ENCODE measurements at places on chromosomes 6 and 20.

DNA sequence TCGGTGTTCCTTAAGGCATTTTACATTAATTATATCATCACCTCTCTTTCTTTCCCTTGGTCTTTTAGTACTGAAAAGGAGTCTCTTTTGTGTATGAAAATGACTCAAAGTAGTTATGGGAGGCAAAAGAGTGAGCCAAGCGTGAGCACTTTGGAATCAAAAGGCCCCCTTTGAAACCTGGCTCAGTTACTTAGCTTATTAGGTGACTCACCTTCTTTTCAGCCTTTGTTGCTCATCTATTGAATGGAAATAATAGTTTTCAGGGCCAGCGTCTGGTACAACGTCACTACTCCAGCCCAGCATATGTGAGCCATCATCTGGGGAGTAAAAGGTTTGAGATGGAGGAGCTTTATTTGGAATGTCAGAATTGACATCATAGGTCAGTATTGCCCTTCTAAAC, 147.4 kb upstream of the SCGN start:
- DNase-seq, result no peak

DNA sequence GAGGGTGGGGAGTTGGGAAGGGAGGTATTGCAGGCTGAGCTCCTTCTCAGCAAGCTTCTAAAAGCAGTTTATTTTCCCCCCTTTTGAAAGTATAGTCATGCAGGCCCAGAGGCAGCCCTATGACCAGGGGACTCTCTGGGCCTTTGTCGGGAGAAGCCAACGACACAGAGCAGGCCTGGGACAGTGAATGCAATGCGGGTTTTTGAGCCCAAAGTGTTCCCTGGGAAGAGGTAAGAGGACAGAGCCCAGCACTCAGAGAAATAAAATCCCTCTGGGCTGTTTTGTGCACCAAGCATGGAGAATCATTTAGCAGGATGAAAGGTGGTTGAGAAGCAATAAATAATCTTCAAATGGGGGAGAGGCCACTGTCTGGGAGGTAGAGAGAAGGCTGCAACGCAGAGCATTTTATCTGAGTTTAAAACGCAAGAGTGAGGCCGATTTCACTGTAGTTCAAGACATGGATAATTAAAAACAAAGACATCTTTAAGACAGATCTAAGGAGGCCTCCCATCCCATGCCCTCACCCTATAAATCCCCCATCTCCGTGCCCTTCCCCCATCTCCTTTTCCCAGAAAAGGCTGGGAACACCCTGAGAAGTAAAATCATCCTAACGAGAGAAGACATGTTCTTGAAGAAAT, 237.5 kb downstream of the CDC5L start:
- DNase-seq, result no peak

- DNase-seq, result peak; percentile 48
These were observed 25.7 kb downstream of the EZR start for GRCh38 chr6:158793432-158793831.

DNA sequence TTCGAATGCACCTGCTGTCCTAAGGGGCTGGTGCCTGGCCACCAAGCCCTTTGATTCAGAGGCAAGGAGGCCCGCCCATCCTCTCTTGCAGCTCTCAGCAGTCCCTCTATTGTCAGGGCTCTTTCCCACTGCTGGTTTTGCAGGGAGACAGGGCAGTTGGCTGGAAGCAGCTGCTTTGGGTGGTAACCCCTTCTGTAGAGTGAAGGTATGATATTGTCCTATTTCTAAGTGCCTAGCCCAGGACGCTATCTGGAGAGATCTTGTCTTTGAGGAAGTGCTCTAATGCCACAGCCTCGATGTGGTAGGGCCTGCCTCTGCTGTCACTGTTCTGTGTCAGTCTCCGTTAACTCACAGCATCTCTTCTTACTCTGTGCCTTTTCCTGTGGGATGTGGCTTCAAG, 5.6 kb downstream of the PLCG1 start:
- no peak for DNase-seq

- peak; percentile 71 for DNase-seq
These were observed 49.4 kb downstream of the IYD start for GRCh38 chr6:150417899-150418826.

GRCh38 chr6:93317592-93317991, 101.8 kb downstream of the EPHA7 start:
- no peak for DNase-seq

DNA sequence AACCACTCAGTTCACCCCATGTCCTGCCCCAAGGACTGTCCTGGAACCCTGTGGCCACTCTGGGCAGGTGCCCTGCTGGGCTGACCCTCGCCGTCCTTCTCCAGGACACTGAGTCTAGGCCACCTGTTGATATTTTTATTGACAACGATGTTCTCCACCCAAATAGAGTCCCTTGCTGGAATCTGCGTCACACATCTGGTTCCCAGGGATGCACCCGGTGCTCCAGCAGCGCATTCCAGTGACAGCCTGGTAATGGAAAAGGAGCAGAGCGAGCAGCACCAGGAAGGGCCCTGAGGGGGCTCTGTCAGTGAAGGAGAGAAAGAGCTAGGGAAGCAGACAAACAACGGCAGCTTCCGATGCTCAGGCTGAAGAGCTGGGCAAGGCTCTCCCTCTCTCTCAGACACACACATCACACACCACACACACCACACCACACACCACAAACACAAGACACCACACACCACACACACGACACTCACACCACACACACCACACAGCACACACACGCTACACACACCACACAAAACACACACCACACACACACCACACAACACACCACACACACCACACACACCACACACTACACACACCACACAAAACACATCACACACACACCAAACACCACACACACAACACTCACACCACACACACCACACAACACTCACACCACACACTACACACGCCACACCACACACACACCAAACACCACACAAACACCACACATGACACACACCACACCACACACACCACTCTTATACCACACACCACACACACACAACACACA, 117.9 kb upstream of the THBS2 start:
- no peak for DNase-seq

DNA sequence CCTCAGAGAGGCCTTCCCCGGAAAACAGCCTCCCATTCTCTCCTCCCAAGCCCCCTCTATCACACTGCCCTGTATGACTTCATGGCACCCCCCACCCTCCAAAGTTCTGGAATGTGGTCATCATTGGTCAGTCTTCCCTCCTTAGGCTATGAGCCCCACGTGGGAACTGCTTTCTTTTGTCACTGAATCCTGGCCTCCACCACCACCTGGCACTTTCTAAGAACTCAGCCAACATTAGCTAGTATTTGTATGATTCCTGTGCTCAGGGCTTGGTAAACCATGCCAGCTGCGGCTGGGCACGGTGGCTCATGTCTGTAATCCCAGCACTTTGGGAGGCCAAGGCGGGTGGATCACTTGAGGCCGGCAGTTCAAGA, 8.4 kb upstream of the E2F1 start:
- DNase-seq, result no peak

DNA sequence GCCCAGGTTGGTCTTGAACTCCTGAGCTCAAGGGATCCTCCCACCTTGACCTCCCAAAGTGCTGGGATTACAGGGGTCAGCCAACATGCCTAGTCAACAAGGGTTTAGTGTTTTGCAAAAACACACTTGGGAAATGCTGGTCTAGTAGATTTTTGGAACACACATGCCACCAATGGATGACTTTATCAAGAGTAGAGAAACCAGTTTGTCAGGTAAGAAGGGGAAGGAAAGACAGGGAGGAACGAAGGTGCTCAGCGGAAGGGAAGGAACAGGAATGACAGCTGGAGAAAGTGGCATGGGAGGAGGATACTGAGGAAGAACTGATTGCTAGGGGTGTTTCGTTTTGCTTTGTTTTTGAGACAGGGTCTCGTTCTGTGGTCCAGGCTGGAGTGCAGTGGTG, 15.6 kb upstream of the SEC63 start:
- no peak for DNase-seq

GRCh38 chr20:63092660-63093215, 86.0 kb upstream of the BHLHE23 start:
- no peak for DNase-seq

GRCh38 chr20:8154638-8155037, 22.6 kb downstream of the PLCB1 start:
- DNase-seq, result no peak

DNA sequence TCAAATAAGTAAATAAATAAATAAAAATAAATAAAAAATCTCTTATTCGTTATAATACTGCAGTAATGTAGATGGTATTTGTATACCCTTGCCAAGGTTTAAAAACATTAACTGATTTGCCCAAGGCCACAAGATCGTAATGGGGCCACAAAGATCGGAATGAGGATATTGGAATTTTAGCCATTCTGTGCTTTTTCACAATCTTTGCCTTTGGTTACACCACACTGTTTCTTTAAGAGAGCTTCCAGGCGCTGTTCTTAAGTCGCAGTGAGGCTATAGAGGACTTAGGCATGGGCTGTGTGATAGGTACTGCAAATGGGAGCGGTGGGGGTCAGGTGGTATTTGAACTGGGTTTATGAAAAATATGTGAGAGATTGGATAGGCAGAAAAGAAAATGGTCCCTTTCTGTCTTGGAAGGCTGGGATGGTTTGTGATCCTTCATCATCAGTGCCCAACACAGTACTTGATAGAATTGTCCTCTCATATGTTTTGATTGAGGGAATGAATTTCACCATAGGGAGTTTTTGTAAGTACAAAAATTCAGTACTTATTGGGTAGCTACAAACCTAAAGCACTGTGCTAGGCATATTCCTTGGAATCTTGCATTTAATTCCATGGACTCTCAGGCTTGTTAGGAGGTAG, 1.4 kb downstream of the NUS1 start:
- DNase-seq, result no peak

- DNase-seq, result no peak
These were observed 58.9 kb downstream of the RREB1 start for GRCh38 chr6:7166410-7167293.

- peak; percentile 8 for DNase-seq
These were observed 167.8 kb downstream of the WDR27 start for GRCh38 chr6:169534039-169534421.

- DNase-seq, result peak; percentile 48
These were observed 554 bp upstream of the ZSCAN31 start for GRCh38 chr6:28336284-28337120.

DNA sequence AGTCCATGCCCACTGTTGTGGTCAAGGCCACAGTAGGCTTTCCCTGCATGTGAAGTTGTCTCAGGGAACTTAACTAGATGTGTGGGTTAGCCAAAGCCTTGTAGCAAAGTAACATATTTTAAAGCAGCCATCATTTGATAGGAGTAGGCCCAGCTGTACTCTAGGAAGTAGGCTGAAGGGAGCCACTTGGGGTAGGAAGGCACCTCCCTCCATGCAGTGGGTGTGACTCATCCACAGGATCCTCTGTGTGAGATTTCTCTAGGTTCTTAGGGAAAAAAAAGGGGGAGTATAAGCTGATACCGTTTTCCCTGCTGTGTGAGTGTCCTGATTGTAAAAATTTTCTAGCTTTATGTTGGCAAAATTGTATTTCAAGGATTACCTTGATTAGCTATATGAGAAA, 44.7 kb downstream of the VAPB start:
- DNase-seq, result peak; percentile 60

GRCh38 chr6:31879143-31879542, 346 bp upstream of the SLC44A4 start:
- DNase-seq, result no peak

GRCh38 chr20:9506964-9507369, 7.4 kb upstream of the LAMP5 start:
- no peak for DNase-seq

DNA sequence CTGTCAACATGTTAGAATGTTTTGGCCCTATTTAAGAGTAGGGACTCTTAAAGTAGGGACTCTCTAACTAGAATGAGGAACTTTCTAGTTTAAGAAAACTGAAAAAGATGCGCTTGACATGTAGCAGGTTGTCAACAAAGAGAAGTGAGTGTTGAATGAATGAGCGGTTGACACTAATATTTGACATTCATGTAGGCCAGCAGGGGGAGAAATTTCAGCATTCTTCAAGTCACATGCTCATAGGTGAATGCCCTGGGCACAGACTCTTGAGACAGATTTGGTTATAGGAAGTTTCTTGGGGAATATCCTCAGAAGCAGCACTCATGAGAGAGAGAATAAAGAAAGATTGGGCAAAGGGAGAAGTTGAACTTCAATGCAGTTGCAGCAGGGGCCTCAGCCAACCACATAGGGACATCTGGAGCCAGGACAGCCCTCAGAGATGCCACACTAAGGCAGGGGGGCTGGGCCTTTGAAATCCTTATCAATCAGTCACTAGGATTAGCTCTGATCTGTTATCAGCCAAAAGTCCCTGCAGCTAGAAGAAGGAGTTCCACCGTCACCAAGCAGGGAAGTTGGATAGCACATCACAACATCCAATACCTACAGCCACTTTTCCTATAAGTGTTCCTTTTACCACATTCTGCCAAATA, 145.1 kb upstream of the FKBP1C start:
- peak; percentile 14 for DNase-seq

DNA sequence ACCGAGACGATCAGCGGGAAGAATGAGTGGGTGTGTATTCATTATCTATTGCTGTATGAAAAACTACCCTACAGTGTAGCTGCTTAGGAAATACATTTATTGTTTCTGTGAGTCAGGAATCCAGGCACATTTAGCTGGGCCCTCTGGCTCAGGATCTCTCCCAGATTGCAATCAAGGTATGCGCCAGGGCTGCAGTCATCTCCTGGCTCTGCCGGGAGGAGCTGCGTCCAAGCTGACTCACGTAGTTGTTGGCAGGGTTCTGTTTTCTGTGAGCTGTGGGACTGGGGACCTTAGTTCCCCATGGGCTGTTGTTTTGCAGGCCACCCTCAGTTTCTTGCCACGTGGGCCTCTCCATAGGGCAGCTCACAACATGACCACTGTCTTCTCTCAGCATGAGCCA, 68.2 kb upstream of the FUCA2 start:
- no peak for DNase-seq

- DNase-seq, result peak; percentile 51
These were observed 46.7 kb upstream of the MOCS1 start for GRCh38 chr6:39980839-39981580.

DNA sequence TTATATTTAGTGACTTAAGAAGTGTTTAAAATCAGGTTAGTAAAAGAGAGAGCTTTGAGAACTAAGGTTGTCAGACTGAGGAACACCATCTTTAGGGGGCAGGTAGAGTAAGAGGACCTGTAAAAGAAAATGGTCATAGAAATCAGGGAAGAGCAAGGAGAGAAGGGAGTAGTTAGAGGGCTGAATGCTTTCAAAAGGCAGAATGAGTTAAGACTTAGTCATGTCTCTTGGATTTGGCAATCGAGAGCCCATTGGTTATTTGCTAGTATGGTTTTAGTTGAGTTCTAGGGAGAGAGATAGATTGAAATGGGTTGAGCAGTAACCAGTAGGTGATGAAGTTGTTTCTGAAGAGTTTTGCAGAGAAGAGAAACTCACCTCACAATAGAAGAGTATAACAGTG, 51.1 kb downstream of the RALGAPB start:
- peak; percentile 12 for DNase-seq

DNA sequence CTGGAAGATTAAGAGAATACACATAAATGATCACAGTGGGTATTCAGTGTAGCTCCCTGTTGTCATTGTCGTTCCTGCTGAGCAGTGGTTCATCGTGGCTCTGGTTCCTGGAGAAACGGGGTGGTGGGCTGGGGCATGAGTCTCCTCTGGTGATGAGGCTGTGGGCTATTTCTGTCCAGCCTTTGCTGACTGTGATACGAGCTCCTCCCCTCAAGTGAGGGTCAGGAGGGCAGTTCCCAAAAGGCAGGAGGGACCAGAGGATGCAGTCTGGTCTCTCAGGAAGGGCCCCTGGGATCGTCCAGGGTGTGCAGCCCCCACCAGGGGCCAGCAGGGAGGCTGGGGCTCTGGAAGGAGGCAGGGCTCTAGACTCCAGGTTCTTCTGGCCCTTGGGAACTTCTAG, 31.1 kb upstream of the DLGAP4 start:
- DNase-seq, result no peak

GRCh38 chr20:35264755-35265154, 13.2 kb downstream of the MMP24OS start:
- peak; percentile 78 for DNase-seq
